ENCODE measurements at places on chromosomes 2 and 18. TPM values are rescaled to one million over a fixed set of nuclear protein-coding genes. Genes with fewer than 3 reads are reported as not detected.

Gene SLC9A4
- polyA plus RNA-seq: 0.04 TPM

Gene SKA1
- 4.3 TPM for polyA plus RNA-seq

Gene EMX1
- 0.22 TPM for polyA plus RNA-seq

Gene CTAGE1
- polyA plus RNA-seq: 0.10 TPM

Gene LYPD6B
- 1.4 TPM for polyA plus RNA-seq

- no peak for DNase-seq
Measured at GRCh38 chr2:43331422-43331821, 105.0 kb upstream of the ZFP36L2 start.

DNA sequence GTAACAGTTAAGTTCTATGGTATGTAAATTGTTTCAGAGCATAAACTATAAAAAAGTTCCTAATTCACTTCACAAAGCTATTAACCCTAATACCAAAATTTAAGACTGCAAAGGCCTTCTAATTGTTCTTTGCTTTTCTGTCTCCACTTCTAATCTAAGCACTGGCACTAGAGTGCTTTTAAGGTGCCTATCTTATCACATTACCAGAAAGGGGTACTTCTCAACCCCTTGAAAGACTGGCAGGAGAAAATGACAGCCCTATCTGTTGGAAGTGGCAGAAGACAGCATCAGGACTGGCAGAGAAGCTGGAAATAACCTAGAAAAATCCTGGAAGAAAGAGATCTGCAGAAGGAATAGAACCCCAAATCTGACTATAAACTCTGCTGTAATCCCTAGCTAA, 10.3 kb downstream of the CNRIP1 start:
- DNase-seq: no peak

GRCh38 chr2:199465390-199465789, 7.7 kb upstream of the SATB2 start:
- no peak for DNase-seq

GRCh38 chr2:104870100-104870975, 16.4 kb downstream of the POU3F3 start:
- no peak for DNase-seq

DNA sequence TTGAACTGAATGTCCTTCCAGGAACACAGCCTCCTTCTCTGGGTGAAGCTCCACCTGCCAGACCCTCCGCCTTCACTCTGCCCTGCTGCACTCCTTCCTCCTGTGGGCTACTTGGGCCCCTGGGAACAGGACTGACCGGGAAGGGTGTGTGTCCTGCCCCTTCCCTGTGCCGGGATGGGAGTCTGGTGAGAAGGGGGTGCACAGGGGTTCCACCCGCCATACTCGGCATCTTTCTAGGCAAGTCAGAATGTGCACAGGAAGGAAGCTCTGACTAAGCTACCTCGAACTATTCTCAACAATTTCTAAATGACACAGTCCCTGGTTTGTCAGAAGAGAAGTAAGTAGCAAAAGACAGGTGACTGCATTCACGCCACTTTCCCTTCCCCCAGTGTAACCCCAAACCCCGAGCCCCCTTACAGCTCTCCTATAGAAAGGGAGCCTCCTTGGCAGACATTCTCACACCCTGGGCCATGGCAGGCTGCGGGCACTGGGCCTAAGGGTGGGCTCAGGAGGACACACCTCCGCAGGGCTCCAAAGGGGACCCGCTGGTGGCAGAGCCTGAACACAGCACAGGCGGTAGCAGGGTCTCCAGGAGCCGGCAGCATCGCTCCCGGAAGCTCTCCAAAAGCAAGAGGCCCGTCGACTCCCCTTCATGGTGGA, 184.1 kb downstream of the HDAC4 start:
- no peak for DNase-seq

GRCh38 chr18:356778-357177, 88.9 kb upstream of the THOC1 start:
- DNase-seq: no peak

DNA sequence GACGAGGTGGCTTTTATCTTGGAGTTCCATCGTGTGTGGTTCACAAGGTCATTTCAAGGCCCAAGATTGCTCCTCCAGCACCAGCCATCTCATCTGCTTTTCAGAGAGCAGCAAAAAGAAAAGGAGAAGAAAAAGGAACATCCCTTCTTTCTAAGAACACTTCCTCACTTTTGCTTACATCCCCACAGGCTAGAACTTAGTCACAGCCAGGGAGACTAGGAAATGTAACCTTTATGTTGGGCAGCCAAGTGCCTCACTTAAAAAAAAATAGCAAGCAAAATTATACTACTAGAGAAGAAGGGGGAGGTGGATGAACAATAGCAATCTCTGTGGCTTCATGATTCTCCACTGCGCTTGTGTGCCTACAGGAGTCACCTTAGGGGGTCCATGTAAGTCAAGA, 141.8 kb downstream of the SMAD2 start:
- no peak for DNase-seq

DNA sequence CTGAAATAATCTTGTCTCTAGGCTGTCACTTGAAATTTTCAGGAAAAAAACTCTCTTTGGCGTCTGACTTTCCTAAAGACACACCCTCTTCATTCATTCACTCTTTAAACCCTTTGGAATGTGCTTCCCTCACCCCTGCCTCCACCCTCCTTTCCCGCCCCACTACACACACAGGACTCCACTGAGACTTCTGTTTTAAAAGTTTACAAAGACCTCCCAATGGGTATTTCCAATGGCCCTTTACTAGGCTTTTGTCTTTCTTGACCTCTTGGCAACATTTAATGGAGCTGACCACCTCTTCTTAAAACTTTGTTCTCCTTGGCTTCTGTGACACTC, 96.1 kb downstream of the RBMS1 start:
- no peak for DNase-seq

- peak; percentile 63 for DNase-seq
Measured at GRCh38 chr2:15278296-15278695, 282.8 kb downstream of the NBAS start.

GRCh38 chr2:53969968-53970723, 647 bp downstream of the PSME4 start:
- peak; percentile 24 for DNase-seq

DNA sequence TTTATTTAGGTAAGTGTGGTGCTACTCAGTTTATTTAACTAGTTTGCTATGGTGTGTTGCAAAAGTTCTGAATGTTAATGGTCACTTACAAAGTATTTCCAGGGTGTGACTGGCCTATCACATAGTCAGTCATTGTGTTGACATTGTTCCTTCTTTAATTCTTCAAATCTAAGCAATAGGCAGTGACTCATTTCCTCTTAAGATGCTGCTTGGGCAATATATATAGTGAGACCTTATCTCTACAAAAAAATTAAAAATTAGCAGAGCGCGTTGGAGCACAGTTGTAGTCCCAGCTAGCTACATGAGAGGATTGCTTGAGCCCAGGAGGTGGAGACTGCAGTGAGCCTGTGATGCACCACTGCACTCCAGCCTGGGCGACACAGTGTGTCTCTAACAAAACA, 5.8 kb upstream of the CCDC88A start:
- DNase-seq: no peak

GRCh38 chr2:181646415-181646987, 10.4 kb downstream of the CERKL start:
- no peak for DNase-seq

DNA sequence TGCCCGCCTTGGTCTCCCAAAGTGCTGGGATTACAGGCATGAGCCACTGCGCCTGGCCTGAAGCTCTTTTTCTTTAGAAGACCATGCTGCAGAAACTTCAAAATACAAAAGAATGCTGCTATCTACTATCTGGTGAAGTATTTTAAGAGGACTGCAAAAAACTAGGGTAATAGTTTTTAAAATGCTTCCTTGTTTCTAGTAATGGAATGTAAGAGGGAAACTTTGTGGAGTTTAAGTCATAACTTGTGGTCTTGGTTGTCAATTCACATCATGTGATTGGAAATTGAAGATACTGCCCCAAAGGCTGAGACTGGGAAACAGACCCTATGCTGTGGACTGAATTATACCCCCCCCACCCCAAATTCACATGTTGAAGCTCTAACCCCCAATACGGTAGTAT, 68.3 kb downstream of the B3GNT2 start:
- no peak for DNase-seq

- no peak for DNase-seq
Measured at GRCh38 chr2:219199470-219200211, 6.9 kb upstream of the ZFAND2B start.

- no peak for DNase-seq
Measured at GRCh38 chr2:15729709-15730544, 138.3 kb downstream of the DDX1 start.

DNA sequence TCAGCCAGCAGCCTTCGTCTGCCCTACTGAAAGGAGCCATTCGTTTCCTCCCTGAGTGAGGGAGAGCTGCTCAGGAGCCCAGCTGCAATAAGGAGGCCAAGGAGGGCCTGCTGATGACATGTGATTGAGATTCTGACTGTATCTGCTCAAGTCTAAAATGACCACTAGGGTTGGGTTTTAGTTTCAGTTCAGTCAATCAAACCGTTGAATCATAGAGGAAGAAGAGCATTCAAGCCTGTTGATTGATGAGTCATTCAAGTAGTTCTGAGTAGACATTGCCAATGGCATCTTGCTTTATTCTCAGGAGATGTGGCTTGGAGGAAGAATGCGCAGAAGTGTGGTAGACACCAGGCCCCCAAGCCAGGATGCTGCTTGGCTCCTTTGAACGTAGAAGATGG, 19.9 kb upstream of the BCL2L11 start:
- no peak for DNase-seq

DNA sequence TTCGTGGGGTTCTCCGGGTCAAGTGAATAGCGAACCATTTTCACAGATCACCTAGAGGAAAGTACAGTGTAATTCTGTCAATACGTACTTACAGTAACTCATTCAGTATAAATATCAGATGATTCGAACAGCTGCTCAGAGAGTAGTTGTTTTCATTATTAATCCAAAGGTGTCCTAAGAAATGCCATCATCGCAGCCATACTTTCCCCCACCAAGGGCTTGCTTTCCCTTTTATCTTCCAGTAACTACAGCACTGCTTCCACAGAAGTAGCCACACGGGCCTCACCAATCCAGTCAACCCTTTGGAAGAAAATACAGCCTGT, 4.5 kb upstream of the C18orf32 start:
- no peak for DNase-seq

GRCh38 chr2:109694190-109694589, 80.0 kb downstream of the SOWAHC start:
- no peak for DNase-seq

GRCh38 chr2:44098891-44099290, 69.8 kb upstream of the PPM1B start:
- peak; percentile 82 for DNase-seq

DNA sequence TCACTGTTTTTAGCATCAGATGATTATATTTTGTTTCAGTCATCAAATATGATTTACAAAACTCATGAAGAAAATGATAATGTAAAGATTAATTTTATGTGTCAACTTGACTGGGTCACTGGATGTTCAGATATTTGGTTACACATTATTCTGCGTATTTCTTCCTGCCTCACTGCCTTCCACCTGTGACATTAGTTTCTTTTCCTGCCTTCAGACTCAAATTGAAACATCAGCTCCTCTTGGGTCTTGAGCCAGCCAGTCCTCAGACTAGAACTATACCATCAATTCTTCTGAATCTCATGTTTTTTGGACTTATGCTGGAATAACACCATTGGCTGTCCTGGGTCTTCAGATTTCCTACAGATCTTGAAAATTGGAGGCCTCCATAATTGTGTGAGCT, 96.7 kb downstream of the ZNF385B start:
- DNase-seq: no peak

DNA sequence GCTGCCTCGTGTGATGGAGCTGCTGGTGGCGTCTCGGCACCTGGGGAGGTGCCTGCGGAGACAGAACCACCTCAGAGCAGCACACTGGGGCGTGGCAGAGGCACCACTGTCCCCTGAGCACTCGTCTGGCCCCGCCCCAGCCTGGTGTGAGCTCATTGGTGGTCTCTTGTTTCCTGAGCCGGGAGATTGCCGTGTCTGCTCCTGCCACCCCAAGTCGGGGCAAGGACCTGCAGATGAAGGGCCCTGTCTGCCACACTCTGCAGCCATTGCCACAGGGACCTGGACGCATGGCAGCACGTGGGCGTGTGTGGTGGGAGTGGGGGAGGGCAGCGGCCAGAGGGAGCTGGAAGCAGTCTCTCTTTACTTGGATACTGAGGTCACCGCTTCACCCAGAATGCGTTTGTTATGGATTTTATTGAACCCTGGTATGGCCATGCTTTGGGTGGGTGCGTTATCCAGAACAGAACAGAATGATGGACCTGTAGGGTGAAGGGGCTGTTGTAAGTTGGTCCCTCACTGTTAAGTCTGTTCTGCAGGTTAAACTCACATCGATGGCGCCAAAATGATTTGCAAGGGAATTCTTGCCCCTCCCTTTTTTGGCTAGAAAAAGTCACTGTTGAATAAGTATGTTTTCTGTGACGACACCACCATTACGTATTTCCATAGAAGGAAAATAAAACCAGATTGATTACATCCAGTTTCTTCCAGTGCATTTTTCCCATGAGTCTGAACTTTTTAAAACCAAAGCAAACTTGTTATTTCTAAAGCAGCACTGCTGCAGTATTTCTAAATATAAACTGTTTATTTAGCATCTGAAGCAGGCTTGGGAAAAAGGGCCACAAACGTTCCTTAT, 92.0 kb downstream of the USP40 start:
- DNase-seq: peak; percentile 24
